ENCODE measurements at places on chromosomes 3 and 15.

- DNase-seq, result no peak
Measured at GRCh38 chr3:57980416-57980815, 27.8 kb upstream of the FLNB start.

- no peak for DNase-seq
Measured at GRCh38 chr3:128430301-128430700, 36.4 kb downstream of the DNAJB8 start.

DNA sequence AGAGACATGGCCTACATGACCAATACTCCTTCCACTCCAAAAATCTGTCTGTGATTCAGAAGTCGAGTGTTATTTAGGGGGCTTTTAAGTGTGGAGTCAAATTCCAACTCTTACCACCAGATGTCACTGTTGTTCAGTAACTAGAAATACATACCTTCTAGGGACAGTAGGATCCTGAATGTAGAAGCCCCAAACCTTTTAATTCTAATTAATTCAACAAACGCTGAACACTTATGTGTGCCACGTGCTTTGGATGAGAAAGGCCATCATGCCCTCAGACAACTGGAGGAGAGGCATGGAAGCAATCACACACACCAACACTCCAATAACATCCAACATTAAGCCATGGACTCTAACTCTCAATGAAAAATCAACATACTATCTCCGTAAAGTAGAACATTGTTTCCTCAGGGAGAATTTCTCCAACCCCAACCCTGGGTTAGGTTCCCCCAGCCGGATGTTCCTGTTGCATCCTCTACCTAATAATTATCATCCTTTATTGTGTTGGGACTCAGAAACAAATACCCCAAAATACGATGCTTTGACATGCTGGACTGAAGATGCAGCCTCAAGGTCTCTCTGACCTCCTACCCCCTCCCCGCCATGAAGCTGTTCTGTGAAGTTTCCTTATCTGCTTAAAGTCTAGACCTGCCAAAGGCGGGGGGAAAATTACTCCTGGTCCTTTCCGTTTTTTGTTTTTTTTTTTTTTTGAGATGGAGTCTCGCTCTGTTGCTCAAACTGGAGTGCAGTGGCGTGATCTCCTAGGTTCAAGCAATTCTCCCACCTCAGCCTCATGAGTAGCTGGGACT is 8.0 kb upstream of the CCDC13 start:
- DNase-seq, result no peak

DNA sequence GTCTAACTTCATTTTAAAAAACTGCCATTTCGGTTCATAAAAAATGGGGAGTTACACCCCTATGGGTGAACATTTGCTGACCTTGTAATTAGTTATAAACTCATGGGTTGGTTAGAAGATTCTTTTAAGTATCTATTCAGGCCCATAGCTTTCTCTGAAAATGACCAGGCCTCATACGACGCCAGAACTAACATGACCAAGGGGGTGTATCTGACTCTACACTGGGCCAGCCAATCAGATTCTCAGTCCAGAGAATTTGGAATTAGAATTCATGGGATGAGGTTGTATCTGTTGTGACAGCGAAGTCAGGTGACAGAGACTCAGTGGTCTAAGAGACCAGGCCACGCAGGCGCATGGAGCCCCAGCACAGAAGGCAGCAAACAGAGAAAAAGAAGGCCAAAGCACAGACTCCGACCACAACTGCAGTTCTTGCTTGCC is 981.4 kb downstream of the FHIT start:
- no peak for DNase-seq

GRCh38 chr3:50627407-50628051 is 10.6 kb downstream of the MAPKAPK3 start:
- DNase-seq, result no peak

DNA sequence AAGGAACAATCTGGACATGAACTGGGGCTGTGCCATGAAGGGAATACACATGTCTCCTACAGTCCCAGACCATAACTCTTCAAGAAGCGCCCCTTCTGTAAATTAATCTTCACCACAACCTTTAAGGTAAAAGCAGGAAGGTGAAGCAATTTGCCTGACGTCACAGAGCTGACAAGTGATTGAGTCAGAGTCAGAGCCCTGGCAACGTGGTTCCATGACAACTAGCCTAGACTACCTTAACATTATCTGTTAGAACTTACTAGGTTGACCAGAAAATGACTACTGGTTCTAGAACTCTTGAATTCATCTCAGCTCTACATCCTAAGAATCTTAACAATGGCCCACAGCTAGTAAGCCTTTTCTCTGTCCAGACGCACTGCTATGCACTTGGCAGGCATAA is 124.6 kb downstream of the NTRK3 start:
- no peak for DNase-seq

- no peak for DNase-seq
Measured at GRCh38 chr15:101698314-101698713, 26.0 kb downstream of the TARS3 start.

DNA sequence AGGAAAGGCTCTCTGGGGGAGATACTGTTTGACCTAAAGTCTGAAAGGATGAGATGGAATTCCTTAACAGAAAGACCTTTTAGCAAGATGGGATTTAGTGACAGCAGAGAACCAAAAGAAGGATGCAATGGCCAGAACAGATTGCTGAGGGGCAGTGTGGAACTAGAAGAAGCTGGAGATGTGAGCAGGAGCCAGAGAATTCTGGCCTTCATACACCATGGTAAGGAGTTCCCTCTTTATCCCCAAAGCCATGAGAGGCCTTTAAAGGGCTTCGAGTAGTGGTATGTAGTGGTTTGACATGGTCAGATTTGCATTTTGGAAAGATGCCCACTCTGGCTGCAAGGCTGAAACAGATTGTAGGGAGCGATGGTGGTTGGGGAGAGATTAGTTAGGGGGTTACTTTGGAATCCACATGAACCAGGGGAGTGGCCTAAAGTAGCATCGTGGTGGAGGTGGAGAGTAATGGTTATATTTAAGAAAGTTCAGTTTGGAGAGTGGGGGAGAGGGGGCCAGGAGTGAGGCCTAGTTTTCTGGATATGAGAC is 34.0 kb upstream of the NPHP3 start:
- DNase-seq, result no peak

DNA sequence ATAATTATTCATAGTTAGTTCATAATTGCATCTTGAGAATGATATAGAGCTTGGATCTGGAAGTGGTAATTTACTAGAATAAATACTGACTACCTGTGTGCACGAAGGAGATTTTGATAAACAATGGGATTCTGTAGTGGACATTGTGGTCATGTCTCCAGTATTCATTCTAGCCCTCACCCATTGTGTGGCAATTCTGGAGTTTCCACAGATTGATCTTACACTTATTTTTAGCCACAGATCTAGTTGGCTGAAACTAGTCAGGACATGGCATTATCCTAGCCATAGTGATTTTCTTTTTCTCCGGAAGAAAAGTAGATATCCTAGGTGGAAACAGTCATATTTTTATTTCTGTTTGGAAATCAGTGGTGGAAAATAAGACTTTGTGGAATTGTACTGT is 833.1 kb downstream of the NAALADL2 start:
- no peak for DNase-seq

DNA sequence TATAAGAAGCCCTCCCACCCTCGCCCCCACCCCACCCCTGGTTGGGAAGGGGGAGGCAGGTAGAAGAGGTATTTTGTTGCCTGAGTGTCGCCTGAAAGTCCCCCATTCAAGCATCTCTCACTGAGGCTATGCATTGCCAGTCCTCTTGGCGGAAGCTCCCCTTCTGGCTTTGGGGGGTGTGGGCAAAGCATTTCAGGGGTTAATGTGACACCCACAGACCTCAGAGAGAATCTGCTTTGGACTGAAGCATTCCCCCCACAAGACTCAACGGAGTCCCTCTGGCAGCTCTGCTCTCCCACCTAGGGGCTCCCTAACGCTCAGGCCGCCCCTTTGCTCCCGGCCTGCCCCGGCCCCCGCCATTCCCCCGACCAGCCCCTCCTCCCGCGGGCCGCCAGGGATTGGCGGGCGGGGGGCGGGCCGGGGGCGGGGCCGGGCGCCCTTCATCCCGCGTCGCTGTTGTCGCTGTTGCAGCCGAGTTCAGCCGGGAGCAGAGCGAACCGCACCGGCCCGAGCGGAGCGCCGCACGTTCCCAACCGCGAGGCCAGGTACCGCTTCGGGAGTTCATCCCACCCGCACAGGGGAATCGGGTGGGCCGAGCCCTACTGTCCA is at the start of gene SLC38A3:
TSS of gene SLC38A3 (plus strand) at position 468 of the 609 bp plus-strand sequence. CDS start 8,929 bp downstream, outside the sequence.
- peak; percentile 21 for DNase-seq

- DNase-seq, result no peak
Measured at GRCh38 chr15:56736308-56736707, 3.0 kb upstream of the ZNF280D start.

GRCh38 chr15:39194106-39194830 is 386.6 kb upstream of the THBS1 start:
- DNase-seq, result no peak

DNA sequence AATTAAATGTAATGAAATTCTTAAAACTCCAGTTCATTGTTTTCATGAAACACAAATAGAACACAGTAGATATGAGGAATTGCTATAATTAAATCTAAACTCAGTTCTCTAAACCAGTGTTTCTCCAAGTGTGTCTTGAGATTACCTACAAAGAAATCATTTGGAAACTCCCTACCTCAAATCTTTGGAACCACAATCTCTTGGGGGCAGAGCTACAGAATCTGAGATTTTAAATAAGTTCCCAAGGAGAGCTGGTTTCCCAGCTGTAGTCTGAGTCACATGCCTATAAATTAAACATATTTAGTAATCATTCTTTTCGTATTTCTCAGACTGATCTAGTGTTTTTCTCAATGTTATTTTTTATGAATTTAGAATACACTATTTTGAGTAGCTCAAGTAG is 17.0 kb upstream of the ACTC1 start:
- DNase-seq, result no peak

- peak; percentile 22 for DNase-seq
Measured at GRCh38 chr3:141050576-141051442, at the start of gene SPSB4. Gene SPSB4, plus strand, starts transcription at chr3:141051347. Its CDS starts 14,758 bp downstream, at chr3:141066105.

DNA sequence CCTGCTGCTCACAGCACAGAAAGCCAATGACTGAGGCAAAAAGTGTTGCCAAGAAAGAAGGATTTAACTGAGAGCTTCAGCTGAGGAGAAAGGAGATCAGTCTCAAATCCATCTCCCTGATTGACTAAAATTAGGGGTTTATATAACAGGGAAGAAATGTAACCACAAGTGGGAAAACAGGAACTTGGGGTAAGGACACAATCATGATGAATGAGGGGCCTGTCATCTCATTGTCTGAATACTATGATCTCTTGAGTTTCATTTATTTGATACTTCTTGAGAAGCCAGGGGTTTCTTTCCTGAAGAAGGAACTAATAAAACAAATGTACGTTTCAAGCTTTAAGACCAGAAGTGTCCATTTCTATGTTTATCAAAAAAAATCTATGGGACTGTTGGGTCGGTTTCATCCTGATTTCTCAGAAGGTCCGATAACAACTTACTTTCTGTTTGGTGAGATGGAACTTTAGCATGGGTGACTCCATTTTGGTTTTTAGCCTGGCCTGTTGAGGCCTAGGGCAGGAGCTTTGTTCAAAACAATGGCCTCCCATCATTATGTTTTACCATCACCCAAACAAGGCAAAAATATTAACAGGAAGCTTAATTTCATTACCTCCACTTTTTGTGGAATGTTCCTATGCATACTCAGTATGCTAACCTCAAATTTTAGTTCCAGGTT is 76.6 kb upstream of the PIAS1 start:
- no peak for DNase-seq

- DNase-seq, result no peak
Measured at GRCh38 chr3:158104431-158104921, 1.7 kb downstream of the SHOX2 start.

DNA sequence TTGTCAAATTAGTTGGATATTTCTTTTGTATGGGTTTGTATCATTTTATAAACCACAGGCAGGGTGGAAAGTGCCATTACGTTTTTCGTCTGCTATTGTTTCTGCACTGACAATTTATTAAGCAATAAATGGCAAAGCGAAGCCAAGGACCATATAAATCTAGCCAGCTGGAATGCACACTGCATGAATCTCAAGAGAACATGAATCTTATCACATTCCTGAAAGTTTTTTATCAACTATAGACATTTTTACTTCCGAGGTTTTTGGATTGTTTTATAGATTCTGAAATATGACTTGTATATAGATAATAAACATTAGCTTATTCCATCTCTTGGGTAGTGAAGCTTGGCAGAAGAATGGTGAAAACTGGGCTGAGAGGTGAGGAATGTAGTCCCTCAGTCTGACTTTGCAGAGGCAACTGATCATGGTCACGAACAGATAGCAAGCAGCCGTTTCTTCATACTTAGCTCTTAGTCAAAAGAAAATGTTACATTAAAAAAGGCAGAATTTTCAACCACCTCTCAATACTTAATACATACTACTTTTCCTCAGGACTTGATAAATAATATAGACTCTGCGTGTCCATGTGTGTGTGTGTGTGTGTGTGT is 102.7 kb downstream of the OSBPL10 start:
- DNase-seq, result no peak

- DNase-seq, result no peak
Measured at GRCh38 chr15:59160880-59161593, 45.6 kb upstream of the LDHAL6B start.

DNA sequence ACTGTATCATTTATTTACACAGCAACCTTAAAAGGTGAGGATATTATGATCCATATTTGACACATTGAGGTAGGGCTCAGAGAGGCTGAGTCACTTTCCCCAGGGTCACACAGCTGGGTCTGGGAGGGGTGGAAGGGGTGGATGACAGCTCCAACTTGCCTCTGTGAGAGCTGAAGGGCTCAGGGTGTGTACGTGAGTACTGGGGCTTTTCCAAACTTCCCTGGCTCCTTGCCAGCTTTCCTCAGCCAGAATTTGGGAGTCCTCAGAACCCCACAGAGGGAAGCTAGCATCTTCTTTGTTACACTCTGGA is 58.3 kb upstream of the SLC6A11 start:
- DNase-seq, result peak; percentile 26

DNA sequence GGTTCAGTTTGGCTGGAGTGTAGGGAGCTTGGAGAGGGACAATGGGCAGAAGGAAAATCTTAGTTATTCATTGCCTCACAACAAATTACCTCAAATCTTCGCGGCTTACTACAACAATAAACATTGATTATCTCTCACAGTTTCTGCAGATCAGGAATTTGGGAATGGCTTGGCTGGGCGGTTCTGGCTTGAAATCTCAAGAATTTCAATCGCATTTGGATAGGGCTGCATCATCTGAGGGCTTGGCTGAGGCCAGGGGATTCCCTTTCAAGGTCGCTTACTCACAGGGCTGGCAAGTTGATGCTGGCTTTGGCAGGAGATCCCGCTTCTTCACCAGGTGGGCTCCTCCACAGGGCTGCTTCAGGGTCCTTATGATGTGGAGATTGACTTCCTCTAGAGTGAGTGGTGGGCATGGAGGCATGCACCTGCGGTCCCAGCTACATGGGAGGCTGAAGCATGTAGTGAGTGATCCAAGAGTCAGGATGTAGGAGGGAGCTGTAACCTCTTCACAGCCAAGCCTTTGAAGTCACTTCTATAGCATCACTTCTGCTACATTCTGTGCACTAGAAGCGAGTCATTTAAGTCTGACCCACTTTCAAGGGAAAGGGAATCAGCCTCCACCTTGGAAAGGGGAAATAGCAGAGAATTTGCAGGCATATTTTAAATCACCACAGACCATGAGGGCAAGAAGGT is 63.1 kb downstream of the CDC25A start:
- no peak for DNase-seq
